ENCODE measurements at places on chromosomes 6 and 20.

GRCh38 chr20:21432911-21433310, 35.6 kb upstream of the NKX2-4 start:
- DNase-seq = no peak

DNA sequence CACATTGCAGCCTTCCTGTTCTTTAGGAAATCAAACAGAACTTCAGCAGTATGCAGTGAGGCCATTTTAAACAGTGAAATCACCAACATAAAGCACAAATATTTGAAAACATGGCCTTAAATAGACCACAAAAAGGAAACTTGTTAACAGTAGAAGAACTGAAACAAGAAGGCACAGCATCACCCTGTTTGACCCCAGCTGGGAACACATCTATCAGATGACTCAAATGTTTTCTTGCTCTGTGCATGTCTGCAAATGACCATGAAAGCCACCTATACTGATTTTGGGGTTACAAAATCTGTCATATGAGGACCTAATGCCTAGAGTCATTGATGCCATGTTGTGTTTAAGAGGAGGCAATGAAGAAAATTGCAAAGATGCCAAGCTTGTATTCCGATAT, 123.8 kb upstream of the ADGRF1 start:
- DNase-seq = no peak

GRCh38 chr6:6661684-6662083, 73.2 kb downstream of the LY86 start:
- DNase-seq = no peak

GRCh38 chr20:47066484-47067270, 172.0 kb downstream of the EYA2 start:
- DNase-seq = no peak

- DNase-seq = no peak
Observed at GRCh38 chr20:6884114-6884513, 116.6 kb downstream of the BMP2 start.

DNA sequence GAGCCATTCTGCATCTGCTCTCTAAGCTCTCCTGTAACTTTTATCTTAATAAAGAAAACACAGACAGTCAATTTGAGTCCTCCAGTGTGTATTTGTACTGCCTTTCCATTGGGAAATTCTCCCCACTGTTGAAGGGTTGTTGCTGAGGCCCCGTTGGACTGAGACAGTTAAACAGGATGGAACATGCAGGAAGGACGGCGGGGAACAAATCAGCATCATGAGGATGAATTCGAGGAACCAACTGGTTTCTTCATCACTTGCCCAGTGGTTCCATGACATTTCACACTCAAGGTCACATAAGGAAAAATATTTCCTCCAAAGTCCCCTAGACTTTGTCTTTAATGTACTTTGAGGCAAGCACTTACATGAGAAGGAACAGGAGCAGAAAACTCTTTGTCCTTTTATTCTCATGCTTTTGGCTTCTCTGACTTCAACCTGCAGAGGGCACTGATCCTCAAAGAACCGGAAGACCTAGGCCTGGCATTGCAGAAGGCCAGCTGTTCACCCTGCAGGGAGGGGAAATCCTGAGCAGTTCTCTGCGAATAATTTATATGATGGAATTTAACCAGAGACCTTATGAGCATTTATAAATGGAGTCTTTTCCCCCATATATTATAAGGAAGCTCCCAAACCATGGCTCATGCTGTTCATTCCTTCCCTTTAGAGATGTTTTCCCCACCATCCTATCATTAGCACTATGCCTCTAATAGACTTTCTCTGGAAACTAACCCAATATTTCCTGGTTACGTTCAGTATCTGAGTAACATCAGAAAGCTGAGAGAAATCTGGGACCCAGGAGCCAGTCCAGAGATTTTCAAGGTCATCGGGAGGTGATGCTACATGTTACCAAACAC, 55.2 kb upstream of the ADGRF1 start:
- DNase-seq = peak; percentile 78

DNA sequence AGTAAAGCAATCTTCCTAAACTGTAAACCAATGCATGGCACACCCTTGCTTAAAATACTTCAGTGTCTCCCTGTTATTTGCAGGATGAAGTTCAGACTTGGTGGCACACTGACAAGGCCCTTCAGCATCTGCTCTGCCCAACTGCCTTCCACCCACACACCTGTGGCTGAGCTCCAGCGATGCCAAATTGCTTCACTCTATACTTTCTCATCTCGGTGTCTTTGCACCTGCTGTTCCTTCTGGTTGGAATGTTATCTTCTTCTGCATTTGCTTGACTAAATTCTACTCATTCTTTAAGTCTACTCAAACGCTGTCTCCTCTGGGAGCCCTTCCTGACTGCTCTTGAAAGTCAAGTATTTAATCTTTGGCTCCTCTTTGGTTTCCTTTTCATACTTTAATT, 100.1 kb upstream of the SUPT3H start:
- DNase-seq = no peak

DNA sequence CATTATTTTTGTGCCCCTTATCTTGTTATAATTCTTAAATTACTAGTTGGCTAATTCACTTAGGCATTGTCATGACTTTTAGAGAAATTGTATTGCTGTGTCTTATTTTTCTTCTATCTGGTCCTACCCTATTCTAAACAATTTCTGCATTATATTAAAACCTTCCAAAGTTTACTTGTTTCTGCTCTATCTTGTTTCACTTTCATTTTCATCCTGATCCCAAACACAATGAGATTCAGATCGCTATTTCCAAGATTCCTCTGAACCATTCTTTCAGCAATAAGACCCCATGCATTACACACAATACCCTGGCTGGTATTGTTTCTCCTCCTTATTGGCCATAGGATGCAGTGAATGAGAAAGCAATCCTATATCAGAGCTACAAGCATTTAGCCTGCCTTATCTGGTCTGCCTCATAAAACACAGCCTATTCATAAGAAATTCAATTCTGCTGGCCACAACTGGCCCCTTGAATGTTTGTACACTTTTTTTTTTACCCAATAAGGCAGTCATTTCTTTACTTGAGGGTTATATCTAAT, 69.9 kb upstream of the POU3F2 start:
- DNase-seq = no peak

DNA sequence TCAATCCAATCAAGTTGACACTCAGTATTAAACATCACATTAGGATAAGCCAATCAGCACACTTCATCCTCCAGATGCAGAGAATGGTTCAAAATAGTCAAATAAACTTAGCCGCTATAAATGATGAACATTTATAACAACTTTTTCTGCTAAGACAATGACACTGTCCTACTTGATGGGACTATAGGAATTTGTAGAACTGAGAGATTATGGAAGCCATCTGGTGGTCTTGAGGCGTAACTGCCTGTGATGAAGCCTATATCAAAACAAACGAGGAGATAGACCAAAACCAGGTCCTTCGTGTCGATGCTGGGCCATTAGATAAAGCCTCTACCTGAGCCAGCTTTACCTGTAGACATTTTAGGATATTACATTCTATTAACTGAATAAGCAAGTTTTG, 631.1 kb downstream of the COL12A1 start:
- no peak for DNase-seq
